ENCODE measurements at places on chromosomes 2 and 18.
A peak's percentile ranks its signal among the peaks of the same experiment; 100 is the strongest.

DNA sequence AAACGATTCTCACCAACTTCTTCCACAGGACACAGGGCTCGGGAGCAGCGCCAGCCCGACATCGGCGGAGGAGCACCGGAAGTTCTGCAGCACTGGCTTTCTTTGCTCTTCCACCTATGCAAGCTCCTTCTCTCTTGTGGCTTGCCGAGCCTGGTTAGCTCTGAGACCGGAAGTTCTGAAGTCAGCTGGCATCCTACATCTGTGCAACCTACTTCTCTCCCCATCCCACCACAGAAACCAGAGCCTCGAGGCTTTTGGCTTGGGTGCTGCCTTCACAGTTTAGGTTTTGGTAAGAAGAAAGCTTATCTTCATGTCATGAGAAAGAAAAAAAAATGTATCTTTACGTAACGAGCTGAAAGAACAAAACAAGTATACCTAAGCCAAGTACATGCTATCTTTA lies 111.7 kb downstream of the ANKRD44 start:
- peak; percentile 75 for DNase-seq

GRCh38 chr2:136057802-136058140 lies 60.2 kb downstream of the CXCR4 start:
- DNase-seq, result no peak

DNA sequence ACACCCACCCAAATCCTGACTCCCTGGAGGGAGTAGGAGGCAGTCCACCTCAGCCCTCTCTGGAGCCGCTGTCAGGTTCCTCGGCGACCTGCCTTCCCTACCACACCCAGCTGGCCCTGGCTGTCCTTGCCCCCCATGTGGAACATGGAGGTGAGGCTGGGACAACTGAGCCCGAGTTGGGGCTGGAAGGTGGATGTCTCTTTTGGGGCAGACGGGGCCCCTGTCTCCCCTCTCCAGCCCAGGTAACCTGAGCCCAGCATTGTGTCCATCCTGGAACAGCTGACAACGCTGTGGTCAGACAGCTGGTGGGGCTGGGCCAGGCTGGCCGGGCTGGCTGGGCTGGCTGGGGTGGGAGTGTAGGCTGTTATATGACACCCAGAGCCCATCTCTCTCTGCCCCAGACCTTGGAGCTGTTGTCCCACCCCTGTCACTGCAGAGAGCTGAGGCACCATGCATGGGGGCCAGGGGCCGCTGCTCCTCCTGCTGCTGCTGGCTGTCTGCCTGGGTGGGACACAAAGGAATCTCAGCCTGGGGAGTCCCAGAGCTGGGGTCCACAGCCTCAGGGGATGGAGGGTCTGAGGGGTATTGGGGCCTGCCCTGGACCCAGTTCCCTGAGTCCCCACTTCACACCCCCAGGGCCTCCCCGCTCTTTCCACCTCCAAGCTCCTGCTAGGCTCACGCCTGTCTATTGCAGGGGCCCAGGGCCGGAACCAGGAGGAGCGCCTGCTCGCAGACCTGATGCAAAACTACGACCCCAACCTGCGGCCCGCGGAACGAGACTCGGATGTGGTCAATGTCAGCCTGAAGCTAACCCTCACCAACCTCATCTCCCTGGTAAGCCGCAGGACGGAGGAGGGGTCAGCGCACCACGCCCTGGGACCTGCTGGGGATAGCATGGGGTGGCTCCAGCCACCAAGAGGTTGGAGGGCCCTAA lies at the start of gene CHRNG:
CHRNG (plus strand) TSS at position 395 of the 934 bp plus-strand sequence; CDS start at position 451, 56 bp downstream.
- DNase-seq, result no peak

GRCh38 chr2:70304498-70304897 lies 2.6 kb upstream of the FAM136A start:
- DNase-seq, result no peak

- no peak for DNase-seq
Observed at GRCh38 chr18:24601585-24601984, 141.1 kb downstream of the HRH4 start.

DNA sequence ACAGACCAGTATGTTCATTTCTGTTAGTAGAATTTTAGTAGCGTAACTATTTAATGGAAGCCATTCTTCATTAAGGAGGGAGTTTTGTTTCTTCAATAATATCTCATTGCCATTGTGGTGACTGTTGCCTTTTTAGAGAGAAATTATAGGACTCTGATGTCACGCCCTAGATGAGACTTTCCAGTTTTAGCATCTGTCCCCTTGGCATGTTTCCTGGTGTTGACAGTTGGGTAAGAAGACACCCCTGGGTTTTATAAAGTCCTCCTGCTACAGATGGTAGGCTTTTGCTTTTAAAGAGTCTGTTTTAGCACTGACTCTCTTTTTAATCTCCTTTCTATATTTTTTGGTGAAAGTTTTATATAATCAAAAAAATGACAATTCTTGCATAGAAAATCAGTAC lies 41.9 kb downstream of the KCNJ3 start:
- DNase-seq, result no peak

- no peak for DNase-seq
Observed at GRCh38 chr2:23342075-23342474, 42.9 kb upstream of the KLHL29 start.

- DNase-seq, result no peak
Observed at GRCh38 chr18:62844850-62845643, 129.7 kb downstream of the PHLPP1 start.

DNA sequence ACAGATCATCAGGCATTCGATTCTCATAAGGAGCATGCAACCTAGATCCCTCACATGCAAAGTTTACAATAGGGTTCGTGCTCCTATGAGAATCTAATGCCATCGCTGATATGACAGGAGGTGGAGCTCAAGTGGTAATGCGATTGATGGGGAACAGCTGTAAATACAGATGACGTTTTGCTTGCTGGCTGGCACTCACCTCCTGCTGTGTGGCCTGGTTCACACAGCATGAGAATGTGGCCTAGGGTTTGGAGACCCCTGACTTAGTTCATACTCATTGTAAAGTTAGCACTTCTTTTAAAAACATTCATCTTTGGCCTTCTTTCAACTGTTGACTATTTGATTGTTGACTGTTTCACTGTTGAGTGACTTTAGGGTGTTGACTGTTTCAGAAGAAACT lies 8.7 kb upstream of the CHMP1B start:
- DNase-seq, result no peak

- DNase-seq, result no peak
Observed at GRCh38 chr18:2641638-2642037, 13.9 kb upstream of the SMCHD1 start.

DNA sequence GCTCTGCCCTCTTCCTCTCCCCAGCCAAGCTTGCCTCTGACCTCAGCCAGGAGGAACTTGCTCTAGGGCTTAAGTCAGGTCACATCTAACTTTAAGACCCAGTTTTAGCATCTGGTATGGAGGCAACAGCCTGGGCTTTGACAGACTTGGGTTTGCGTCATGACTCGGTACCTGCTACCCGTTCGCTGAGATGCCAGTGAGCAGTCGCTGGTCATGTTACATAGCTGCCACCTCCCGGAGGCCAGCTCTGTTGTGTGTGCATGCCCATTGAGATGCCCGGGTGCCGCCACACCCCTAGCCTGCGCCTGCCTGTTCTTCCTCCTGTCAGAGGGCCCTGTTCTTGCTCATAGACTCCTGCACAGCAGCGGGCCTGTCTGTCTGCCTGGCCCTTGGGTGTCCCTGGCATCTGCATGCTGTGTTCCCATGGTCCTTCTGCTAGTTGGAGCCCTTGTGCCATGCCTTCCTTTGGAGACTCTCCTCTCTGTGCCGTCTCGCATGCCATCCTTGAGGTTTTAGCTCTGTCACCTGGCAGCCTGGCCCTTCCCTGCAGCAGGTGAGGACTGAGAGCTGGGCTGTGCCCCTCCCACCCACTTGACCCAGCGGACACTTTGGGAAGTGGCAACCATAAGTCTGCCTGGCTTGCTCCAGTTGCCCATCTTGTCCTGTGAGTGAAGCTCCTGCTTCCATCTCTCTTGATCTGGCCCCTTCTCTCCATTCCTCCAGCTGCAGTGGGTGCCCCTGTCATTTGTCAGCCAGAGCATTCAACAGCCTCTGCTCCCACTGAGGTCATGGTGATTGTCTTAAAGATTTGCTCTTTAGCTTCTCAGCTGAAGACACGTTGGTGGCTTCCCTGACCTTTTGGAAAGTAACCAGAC lies 24.9 kb downstream of the ASAP2 start:
- no peak for DNase-seq
